ENCODE measurements at places on chromosomes 3 and 15.

- peak; percentile 51 for DNase-seq
These were observed 161.3 kb upstream of the TLE3 start for GRCh38 chr15:70259028-70259424.

GRCh38 chr3:143209715-143210059 lies 90.1 kb downstream of the CHST2 start:
- no peak for DNase-seq

DNA sequence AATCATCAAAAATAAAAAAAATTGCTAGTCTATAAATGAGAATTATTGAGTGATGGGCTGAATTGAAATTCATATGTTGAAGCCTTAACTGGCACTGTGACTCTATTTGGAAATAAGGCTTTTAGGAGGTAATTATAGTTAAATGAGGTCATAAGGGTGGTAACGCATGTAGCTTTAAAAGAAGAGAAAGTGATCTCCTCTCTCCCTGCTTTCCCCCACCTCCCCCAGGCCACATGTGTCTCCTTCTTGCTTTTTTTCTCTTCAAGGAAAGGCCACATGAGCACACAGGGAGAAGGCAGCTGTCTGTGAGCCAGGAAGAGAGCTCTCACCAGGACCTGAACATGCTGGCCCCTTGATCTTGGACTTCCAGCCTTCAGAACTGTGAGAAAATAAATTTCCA lies 48.2 kb upstream of the ARPP19 start:
- DNase-seq = no peak

GRCh38 chr3:194185221-194185620 lies 49.3 kb downstream of the HES1 start:
- DNase-seq = no peak

DNA sequence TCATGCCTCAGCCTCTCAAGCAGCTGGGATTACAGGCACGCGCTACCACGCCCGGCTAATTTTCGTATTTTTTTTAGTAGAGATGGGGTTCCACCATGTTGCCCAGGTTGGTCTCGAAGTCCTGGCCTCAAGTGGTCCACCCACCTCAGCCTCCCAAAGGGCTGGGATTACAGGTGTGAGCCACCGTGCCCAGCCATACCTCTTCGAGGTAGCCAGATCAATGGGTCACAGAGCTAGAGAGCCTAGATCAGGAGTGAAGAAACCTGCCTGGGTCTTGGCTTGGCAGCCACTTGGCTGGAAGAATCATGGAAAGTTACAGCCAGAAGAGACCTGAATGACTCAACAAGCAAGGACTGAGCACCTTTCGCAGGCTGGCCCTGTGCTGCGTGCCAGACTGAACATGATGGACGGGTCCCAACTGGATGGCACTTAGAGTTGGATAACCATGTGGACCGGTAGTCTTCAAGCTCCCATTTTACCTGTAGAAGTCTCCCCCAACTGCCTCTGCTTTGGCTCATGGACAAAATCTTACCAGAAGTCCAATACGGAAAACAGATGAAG lies 29.7 kb downstream of the GNB5 start:
- DNase-seq = no peak
